ENCODE measurements at places on chromosomes 6 and 20.
A peak's percentile ranks its signal among the peaks of the same experiment; 100 is the strongest.

GRCh38 chr20:37406010-37406998 lies 60.4 kb downstream of the SRC start:
- peak; percentile 37 for DNase-seq

DNA sequence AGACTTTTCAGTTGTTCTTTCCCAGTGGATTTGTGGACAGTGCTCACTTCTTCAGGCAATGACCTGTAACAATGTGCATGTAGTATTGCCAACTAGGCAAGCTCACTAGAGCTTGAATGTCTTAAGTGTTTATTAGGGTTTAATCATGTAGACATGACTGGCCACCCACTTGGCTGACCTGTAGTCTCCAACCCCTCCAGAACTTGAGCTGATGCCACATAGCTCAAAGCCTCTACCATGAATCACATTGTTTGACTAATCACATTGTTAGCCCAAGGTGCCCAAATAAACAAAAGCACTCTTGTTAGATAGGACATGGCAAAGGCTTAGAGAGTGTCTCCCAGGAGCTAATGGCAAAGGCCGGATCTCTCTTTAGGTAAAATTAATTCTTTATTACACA lies 272.7 kb downstream of the GRIK2 start:
- DNase-seq = no peak

GRCh38 chr6:45704056-45704800 lies 311.4 kb downstream of the CLIC5 start:
- no peak for DNase-seq

GRCh38 chr6:163627274-163628062 lies 212.9 kb downstream of the QKI start:
- DNase-seq = no peak

GRCh38 chr6:133456944-133457343 lies 215.8 kb downstream of the EYA4 start:
- no peak for DNase-seq

DNA sequence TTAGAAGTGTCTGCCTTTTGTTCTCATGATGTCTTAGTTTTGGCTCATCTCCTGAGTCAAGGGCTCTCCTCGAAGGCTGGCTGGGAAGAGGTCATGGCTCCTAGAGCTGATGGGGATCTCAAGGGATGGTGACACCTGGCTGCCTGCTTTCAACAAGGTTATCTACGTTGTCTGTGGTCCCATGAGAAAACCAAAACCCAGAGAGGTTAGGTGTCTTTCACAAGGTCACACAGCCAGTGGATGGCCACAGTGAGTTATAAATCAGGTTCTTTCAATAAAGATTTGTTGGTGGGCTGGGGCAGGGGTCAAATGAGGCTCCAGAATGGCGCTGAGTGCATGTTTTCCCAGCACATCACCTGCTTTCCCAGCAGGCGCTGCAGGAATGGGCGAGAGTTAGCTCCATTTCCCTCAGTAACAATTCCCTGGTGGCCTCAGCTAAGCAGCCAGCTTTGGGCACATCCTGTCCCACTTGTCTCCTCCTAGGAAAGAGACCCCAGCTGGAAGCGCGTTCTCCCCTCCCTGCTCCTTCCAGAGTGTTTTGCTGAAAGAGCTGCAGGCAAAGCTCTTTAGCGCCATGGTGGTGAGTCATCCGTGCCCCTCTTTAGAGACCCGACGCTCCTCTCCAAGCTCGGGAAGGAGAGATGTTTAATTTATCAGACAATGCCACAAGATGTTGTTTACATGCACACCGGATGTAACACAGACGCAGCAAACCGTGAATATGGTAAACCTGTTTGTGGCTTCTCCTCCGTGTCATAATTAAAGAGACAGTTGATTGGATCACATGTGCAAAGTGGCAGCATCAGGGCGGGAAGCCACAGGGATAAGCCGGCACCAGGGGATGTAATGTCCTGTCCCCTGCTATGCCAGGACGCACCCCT lies 109.7 kb downstream of the LRFN2 start:
- DNase-seq = peak; percentile 1
